ENCODE measurements at places on chromosomes 13 and 19. TPM values are rescaled to one million over a fixed set of nuclear protein-coding genes. Genes with fewer than 3 reads are reported as not detected.

Gene CEACAM5
- not detected for total RNA-seq

Gene LGALS7
- total RNA-seq, result not detected

Gene CBY2
- total RNA-seq, result not detected

Gene ARHGEF7
- 75.1 TPM for total RNA-seq

Gene LRP3
- not detected for total RNA-seq

Gene CDC37
- 264 TPM for total RNA-seq

Gene RCBTB1
- total RNA-seq, result 18.6 TPM

Gene LIM2
- not detected for total RNA-seq

Gene MUC16
- under 0.01 TPM for total RNA-seq

Gene NEK3
- total RNA-seq, result 0.39 TPM

Gene ZIC2
- not detected for total RNA-seq

Gene ZNF723
- not detected for total RNA-seq

Gene OVOL3
- 0.58 TPM for total RNA-seq

Gene CYP2A7
- total RNA-seq, result not detected

Gene KIRREL2
- 1.9 TPM for total RNA-seq

Gene KLC3
- not detected for total RNA-seq

Gene RNF113B
- not detected for total RNA-seq

Gene KBTBD6
- 6.0 TPM for total RNA-seq

Gene KIR3DL2
- total RNA-seq, result 0.61 TPM

Gene ZNF440
- total RNA-seq, result 17.7 TPM

Gene KLK11
- total RNA-seq, result not detected

Gene ZNF44
- 9.8 TPM for total RNA-seq

Gene PCDH9
- total RNA-seq, result 0.08 TPM

Gene ONECUT3
- not detected for total RNA-seq

Gene TMEM86B
- total RNA-seq, result 11.0 TPM

Gene C19orf85
- total RNA-seq, result not detected

Gene ZNF324B
- total RNA-seq, result 10.6 TPM

Gene AKT2
- total RNA-seq, result 139 TPM

Gene KISS1R
- total RNA-seq, result 1.1 TPM

Gene SYT5
- total RNA-seq, result 1.3 TPM

Gene NLRP11
- total RNA-seq, result not detected

Gene SCN1B
- 0.37 TPM for total RNA-seq

Gene GPC5
- total RNA-seq, result not detected

Gene OR7D2
- not detected for total RNA-seq

Gene LINGO3
- total RNA-seq, result 0.66 TPM

All from activated CD8-positive, alpha-beta T cell treated with anti-CD3 and anti-CD28 coated beads, Interleukin-2, amount 10 ng/mL, durations not matched to agents 7 days and 5 days (primary cell).